ENCODE measurements at places on chromosomes 4 and X. TPM values are rescaled to one million over a fixed set of nuclear protein-coding genes. Genes with fewer than 3 reads are reported as not detected.
A peak's percentile ranks its signal among the peaks of the same experiment; 100 is the strongest.

The TKTL2 gene
- not detected for total RNA-seq

The NIPAL1 gene
- total RNA-seq: 0.08 TPM

The ADGRG4 gene
- total RNA-seq: under 0.01 TPM

The EMCN gene
- 37.2 TPM for total RNA-seq

The SLC10A7 gene
- 4.8 TPM for total RNA-seq

The TIGD2 gene
- total RNA-seq: 2.1 TPM

The SAT1 gene
- total RNA-seq: 353 TPM

DNA sequence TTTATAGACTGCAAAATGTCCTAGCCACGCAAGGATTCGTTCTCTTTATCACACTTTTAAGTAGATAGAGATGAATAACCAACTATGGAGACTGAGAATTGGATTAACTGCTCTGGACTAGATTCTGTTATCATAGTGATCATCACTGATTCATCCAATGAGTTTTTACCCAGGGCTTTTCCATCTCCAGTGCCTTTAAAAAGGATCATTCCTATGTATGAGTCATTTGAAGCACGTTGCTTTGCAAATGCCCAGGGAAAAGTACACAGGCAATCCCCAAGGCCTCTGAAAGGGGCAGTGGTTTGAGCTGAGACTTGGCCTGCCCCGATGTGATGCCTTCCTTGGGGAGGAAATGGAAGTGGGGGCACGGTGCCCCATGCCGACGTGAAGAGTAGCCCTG lies 122.7 kb upstream of the PSAPL1 start:
- H3K4me3 ChIP-seq: no peak overlapping the region
- H3K36me3 ChIP-seq: no peaks in the 10 kb centered on the region
- DNase-seq: peak; percentile 21
- no peaks in the 10 kb centered on the region for H3K4me1 ChIP-seq
- H3K27me3 ChIP-seq: no peaks in the 10 kb centered on the region

DNA sequence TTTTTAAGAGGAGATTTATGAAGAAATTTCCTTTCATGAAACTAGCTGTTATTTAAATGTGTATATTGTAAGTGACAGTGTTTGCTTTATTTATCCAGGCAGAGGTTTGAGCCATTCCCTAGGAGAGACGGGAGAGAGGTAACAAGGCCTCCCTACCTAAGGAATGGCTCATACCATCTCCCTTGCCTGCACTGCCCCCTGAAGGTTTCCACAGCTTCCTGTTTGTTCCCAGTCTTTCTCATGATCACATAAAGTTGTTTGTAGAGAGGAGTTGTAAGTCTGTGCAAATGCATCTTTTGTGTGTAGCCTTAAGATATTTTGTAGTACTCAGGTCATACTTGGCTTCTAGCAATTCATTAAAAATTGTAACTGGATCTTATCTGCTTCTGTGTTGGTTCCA lies 1504.5 kb upstream of the PCDH10 start:
- H3K27ac ChIP-seq: no peak overlapping the region
- H3K36me3 ChIP-seq: no peaks in the 10 kb centered on the region
- peak; percentile 21 for DNase-seq
- H3K27me3 ChIP-seq: no peaks in the 10 kb centered on the region

- no peaks in the 10 kb centered on the region for H3K27me3 ChIP-seq
- H3K36me3 ChIP-seq: no peaks in the 10 kb centered on the region
- DNase-seq: no peak
- no peak overlapping the region for H3K27ac ChIP-seq
- H3K4me3 ChIP-seq: no peak overlapping the region
- no peaks in the 10 kb centered on the region for H3K4me1 ChIP-seq
Measured at GRCh38 chr4:80655662-80656061, 320.1 kb downstream of the CFAP299 start.

GRCh38 chr4:1769692-1770091 lies 23.4 kb upstream of the FGFR3 start:
- H3K36me3 ChIP-seq: no peaks in the 10 kb centered on the region
- H3K4me3 ChIP-seq: no peak overlapping the region

DNA sequence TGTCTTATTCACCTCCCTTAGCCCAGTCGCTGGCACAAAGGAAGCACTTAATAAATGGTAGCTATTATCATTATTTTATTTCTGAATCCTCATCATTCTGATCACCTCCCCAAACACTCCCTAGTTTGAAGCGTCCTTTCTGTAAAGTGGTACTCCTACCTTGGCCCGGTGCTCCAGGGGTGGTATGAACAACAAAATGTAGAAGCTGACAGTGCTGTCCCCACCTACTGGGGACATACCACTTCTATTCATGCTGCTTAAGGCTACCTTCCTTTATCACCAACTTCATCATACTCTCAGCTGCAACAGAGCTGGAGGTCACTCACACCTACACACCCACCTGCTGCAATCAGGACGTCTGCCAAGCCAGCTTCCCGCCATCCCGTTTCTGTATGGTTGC lies 40.8 kb upstream of the APLN start:
- no peak overlapping the region for H3K27ac ChIP-seq
- H3K27me3 ChIP-seq: no peaks in the 10 kb centered on the region
- H3K36me3 ChIP-seq: no peaks in the 10 kb centered on the region
- DNase-seq: no peak
- H3K4me1 ChIP-seq: no peaks in the 10 kb centered on the region

GRCh38 chr4:57071326-57071725 lies 38.9 kb downstream of the IGFBP7 start:
- H3K27ac ChIP-seq: no peak overlapping the region
- H3K36me3 ChIP-seq: no peaks in the 10 kb centered on the region
- H3K4me3 ChIP-seq: no peak overlapping the region

- no peaks in the 10 kb centered on the region for H3K4me1 ChIP-seq
- H3K27me3 ChIP-seq: no peaks in the 10 kb centered on the region
- no peak overlapping the region for H3K27ac ChIP-seq
Measured at GRCh38 chr4:171928336-171928735, 115.1 kb downstream of the GALNTL6 start.

GRCh38 chr4:145404761-145405160 lies 76.9 kb upstream of the SMAD1 start:
- H3K27ac ChIP-seq: no peak overlapping the region
- no peak for DNase-seq
- no peaks in the 10 kb centered on the region for H3K4me1 ChIP-seq
- H3K4me3 ChIP-seq: no peak overlapping the region
- no peaks in the 10 kb centered on the region for H3K27me3 ChIP-seq

GRCh38 chr4:103012060-103012459 lies 7.4 kb downstream of the SLC9B1 start:
- H3K4me3 ChIP-seq: no peak overlapping the region
- peak; percentile 31 for DNase-seq
- peak overlapping the region; percentile 50 for H3K27ac ChIP-seq
- H3K4me1 ChIP-seq: peaks cover 16% of the 10 kb centered on the region

- no peak overlapping the region for H3K27ac ChIP-seq
- no peak overlapping the region for H3K4me3 ChIP-seq
- H3K27me3 ChIP-seq: no peaks in the 10 kb centered on the region
- H3K36me3 ChIP-seq: no peaks in the 10 kb centered on the region
- peak; percentile 40 for DNase-seq
Measured at GRCh38 chrX:47637546-47638195, 7.9 kb upstream of the CFP start.

- no peaks in the 10 kb centered on the region for H3K36me3 ChIP-seq
- H3K27ac ChIP-seq: peak overlapping the region; percentile 81
- H3K4me3 ChIP-seq: no peak overlapping the region
- DNase-seq: no peak
- peaks cover 9% of the 10 kb centered on the region for H3K4me1 ChIP-seq
Measured at GRCh38 chrX:71181558-71181909, 36.9 kb downstream of the NLGN3 start.

- H3K27me3 ChIP-seq: no peaks in the 10 kb centered on the region
- no peak overlapping the region for H3K27ac ChIP-seq
- no peaks in the 10 kb centered on the region for H3K36me3 ChIP-seq
- DNase-seq: no peak
- H3K4me3 ChIP-seq: no peak overlapping the region
Measured at GRCh38 chr4:27081675-27082586, 221.3 kb downstream of the STIM2 start.

DNA sequence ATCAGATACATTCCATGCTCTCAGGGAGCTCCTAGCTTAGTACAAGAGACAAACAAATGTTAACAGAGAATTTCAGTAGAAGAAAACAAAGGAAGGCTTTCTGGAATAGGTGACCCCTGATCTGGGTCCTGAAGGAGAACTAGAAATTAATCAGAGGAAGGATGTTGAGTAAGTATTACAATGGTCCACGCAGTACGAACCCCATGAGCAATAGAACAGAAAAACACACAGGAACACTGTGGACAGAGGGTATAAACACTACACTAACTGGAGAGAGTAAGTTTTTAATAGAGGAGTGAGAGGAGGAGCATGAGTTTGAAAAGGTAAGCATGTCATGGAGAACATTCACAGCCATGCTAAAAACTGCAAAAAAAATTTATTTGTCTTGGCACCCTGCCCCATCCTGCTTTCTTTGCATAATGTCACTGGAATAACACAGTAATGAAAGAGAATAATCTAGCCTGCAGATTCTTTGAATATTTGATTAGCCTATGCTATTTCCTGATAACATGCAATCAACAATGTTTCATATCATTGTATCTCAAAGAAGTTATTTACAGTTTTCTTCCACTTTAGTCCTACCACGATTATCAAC lies 140.3 kb upstream of the ZXDB start:
- no peak overlapping the region for H3K4me3 ChIP-seq
- no peaks in the 10 kb centered on the region for H3K4me1 ChIP-seq
- H3K27ac ChIP-seq: no peak overlapping the region
- peaks cover under 1% of the 10 kb centered on the region for H3K27me3 ChIP-seq

- no peak overlapping the region for H3K27ac ChIP-seq
- peaks cover 16% of the 10 kb centered on the region for H3K4me1 ChIP-seq
Measured at GRCh38 chrX:56785442-56785841, 56.4 kb downstream of the NBDY start.

DNA sequence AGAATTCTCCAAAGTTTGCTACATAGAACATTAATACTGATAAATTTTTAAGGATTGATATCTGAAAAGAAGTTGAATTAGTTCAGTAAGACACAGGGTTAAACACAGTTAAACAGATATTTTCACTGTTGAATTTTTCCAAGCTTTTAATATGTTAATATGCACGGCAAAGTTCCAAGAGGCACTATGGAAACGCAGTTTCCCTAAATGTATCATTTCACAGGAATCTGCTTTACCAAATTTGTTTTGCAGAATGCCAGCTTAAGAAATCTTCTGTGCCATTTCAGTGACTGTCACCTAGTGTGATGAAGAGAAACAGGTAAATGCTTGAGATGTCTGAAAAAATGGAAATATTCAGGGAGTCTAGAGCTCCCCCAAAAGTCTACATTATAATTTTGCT lies 395.9 kb upstream of the GRIA3 start:
- DNase-seq: no peak
- H3K4me3 ChIP-seq: no peak overlapping the region
- H3K27me3 ChIP-seq: no peaks in the 10 kb centered on the region
- no peaks in the 10 kb centered on the region for H3K36me3 ChIP-seq
- H3K4me1 ChIP-seq: no peaks in the 10 kb centered on the region
- no peak overlapping the region for H3K27ac ChIP-seq

DNA sequence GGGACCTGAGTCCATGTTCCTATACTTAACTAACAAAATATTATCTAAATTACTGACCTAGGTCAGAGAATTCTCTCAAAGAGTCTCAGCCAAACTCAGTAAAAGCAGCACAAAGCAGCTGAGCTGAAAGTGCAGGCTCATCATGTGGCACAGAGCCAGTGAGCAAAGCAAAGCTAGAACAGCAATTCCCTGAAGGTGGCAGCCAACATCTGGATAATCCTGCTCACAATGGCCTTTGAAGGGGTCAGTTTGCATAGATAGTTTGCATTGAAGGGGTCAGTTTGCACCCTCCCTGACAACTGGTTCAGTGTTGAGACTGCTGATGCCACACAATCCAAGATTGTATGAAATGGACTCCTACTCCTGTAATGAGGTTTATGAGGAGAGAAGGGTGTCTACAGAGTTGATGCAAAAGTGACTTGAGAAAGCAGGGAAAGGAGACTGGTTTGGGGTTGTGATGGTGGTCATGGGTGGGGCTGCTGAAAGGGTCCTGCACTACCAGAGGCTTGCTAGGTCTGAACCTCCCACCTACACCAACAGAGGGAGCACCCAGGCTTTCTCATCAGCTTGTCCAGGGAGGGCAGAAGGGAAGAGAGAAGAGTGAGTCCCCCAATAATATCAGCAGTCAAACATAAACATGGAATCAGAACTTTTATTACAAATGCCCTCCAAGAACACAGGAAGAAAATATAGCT lies 39.7 kb downstream of the TRIM61 start:
- H3K36me3 ChIP-seq: no peaks in the 10 kb centered on the region
- H3K4me1 ChIP-seq: no peaks in the 10 kb centered on the region
- no peak for DNase-seq
- no peak overlapping the region for H3K4me3 ChIP-seq

GRCh38 chrX:137425986-137426385 lies 139.9 kb upstream of the ZIC3 start:
- no peak overlapping the region for H3K4me3 ChIP-seq
- peaks cover 7% of the 10 kb centered on the region for H3K4me1 ChIP-seq
- no peak overlapping the region for H3K27ac ChIP-seq
- peaks cover 77% of the 10 kb centered on the region for H3K27me3 ChIP-seq
- no peak for DNase-seq

DNA sequence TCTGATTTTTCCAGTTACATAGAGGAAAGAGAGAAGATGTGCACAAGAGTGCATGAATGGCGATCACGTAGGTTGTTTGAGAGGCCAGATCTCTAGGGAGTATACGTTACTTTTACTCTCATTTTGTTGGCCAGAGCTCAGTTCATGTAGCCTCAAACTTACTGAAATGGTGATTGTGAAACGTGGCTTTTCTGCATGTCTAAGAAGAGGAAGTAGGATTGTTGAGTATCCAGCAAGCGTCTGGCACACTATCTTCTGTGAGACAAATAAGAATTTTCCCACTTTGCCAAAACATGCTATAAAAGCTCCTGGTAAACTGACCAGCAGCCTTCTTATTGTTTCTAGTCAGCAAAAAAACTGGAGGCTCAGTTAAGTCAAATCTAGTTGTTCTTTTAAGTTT lies 264.5 kb upstream of the EMCN start:
- no peaks in the 10 kb centered on the region for H3K36me3 ChIP-seq
- H3K27me3 ChIP-seq: no peaks in the 10 kb centered on the region
- no peak overlapping the region for H3K4me3 ChIP-seq

DNA sequence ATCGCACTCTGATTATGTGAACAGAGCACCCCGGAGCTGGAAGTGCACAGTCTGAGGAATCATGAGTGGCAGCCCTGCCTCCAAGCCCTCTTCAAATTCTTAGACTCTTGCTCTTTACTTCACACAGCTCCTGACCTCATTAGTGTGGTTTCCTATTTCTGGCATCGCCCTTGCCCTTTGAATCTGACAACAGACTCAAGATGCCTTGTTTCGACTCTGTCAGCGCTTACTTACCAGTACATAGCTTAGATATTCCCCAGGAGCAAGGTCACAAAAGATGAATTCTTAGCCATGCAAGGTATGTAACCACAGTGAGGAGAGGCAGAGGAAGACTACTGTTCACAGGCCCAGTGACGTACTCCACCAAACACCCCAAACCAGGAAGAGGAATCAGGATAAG lies 167.2 kb downstream of the KDR start:
- no peak overlapping the region for H3K27ac ChIP-seq
- no peaks in the 10 kb centered on the region for H3K36me3 ChIP-seq
- H3K4me1 ChIP-seq: no peaks in the 10 kb centered on the region
- DNase-seq: no peak
